Activated CD4-positive, alpha-beta T cell treated with anti-CD3 and anti-CD28 coated beads, Interleukin-2, amount 50 U/mL, for 24 hours (primary cell): ENCODE measurements at places on chromosomes 3 and 15.
A peak's percentile ranks its signal among the peaks of the same experiment; 100 is the strongest.

DNA sequence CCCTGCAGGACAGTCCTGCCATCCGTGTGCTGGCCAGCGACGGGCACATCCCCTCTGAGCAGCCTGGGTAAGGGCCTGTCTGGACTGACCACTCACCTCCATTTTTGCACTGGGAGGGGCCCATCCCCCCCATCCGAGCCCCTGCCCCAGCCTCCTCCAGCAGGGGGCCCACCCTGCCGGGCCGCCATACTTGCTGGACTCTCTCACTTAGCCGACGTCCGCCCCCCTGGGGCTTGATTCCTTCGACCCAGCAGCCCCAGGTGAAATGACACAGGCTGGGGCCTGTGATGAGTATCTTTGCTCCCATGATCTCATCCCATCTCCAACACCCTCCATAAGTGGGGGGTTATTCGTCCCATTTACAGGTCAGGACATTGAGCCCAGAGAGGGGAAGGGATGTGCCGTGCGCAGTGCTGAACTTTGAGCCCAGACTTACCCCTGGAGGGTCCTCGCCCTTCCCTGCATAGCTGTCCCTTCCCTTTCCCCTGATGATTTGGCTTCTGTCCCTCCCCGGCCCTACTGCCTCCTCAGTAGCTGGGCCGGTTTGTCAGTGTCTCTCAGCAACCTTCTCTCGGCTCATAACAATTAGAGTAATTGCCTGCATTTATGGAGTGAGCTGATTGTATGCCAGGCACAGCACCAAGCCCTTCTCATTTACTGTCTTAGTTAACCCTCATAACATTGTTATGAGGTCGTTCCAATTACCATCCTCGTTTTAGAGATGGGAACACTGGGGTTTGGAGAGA lies 4.2 kb downstream of the LMAN1L start:
- DNase-seq = no peak

GRCh38 chr3:170908235-170909116 lies at the start of gene EIF5A2:
Gene EIF5A2, minus strand, starts transcription at chr3:170908637. Its CDS starts 831 bp downstream, at chr3:170907806.
- DNase-seq = peak; percentile 92

- no peak for DNase-seq
Measured at GRCh38 chr3:117441851-117442250, 732.3 kb downstream of the TUSC7 start.

GRCh38 chr15:41558400-41559238 lies at the start of gene TYRO3:
Gene TYRO3, plus strand, starts transcription at chr15:41559212. Its CDS starts 46 bp downstream, at chr15:41559258.
- DNase-seq = peak; percentile 42

GRCh38 chr3:57079474-57079831 lies 19.0 kb downstream of the SPATA12 start:
- no peak for DNase-seq

GRCh38 chr3:5299161-5299560 lies 111.7 kb downstream of the EDEM1 start:
- DNase-seq = no peak

GRCh38 chr3:51686512-51687215 lies 15.6 kb downstream of the TEX264 start:
- DNase-seq = peak; percentile 60

DNA sequence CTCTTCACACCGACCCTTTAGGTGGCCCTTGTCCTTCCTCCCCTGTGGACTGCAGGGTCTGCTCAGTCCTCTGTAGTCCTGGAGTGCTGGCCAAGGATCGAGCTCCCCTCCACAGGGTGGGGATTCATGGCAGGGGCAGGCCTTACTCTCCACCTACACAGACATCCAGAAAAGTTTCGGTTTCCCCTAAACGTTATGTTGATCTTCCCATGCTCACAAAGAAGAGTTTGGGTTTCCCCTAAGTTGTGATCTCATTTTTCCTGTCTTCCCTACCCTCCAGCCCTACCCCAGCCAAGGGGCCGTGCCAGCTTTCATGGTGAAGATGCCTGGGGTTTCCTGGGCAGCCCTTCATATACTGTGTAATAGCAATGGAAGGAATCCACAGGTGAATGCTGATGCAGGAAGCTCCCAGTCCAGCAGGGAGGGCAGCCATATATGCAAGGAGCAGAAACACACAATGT lies 10.3 kb downstream of the STOML1 start:
- DNase-seq = no peak

DNA sequence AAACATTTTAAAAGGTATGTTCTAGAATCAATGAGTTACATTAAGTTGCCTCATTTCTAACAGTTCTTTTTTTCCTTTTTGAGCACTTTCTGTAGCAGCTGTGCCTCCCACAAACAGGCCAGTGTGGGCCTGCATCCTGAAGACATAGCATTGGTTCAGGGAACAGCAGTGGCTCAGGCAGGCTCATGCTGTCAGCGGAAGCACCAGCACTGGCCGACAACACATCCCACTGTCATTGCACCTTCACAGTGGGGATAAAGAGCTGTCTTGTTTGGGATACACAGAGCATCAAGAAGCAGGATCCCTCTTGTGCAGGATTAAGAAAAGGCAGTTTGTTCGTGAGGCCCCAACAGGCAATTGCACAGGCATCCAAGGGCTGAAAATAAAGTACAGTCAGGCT lies 123.3 kb downstream of the MOBP start:
- DNase-seq = no peak

DNA sequence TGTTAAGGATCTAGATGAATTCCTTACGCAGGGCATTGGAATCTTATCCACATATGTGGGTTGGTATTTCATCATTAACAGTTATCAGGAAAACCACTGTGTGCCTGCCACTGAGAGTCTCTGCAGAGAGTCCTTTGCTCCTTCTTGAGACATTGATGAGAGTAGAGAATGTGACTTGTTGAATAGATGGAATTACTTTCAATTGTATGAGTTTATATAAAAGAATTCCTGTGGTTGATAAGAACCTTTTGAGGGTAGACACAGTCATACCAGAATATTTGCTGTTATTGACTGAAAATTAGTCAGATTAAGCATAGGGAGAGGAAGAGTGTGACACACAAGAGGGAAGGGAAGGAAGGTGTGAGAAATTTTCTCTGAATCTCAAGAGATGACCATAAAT lies 30.8 kb downstream of the ARHGEF26 start:
- no peak for DNase-seq

GRCh38 chr3:74288761-74289160 lies 325.7 kb downstream of the CNTN3 start:
- DNase-seq = no peak

GRCh38 chr3:117036259-117036799 lies 326.8 kb downstream of the TUSC7 start:
- no peak for DNase-seq

DNA sequence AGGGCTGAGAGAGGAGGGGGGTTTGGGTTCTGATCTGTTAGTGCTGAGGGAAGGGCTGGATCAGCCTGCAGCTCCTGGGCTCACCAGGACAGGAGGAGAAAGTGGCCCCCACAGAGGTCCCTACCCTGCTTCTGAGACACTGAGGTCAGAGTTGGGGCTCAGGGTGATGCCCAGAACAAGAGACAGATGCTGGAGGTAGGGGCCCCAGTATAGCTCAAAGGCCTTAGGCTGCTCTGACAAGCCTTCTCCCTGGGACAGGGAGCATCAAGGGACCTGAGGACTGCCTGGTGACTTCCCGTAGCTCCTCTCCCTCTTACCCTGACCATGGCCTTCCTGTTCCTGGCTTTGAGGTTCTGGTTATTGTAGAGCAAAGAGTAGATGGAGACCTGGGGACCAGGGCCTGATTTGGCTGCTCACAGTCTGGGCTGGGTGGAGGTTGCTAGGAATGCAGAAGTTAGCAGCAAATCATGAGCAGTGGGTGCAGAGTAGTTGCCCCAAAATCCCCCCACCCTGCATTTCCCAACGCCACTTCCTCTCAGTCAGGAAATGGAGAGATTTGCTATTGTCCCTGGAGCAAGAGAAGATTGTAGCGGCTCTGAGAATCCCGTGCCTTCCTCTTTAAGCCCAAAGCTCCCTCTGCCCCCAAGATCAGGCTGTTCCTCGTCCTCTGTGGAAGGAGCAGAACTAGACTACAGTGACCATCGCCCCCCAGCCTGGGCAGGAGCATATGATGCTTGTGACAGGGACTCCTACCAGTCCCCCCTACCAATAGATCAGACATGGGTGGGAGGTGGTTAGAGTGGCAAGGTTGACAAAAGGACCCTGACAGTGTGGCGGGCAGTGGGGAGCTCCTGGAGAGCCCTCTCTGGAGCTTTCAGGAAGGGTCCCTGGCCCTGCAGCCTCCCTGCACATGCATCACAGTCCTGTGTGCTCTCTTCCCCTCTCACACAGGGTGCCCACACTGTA lies 47.4 kb upstream of the SEC22A start:
- DNase-seq = no peak

DNA sequence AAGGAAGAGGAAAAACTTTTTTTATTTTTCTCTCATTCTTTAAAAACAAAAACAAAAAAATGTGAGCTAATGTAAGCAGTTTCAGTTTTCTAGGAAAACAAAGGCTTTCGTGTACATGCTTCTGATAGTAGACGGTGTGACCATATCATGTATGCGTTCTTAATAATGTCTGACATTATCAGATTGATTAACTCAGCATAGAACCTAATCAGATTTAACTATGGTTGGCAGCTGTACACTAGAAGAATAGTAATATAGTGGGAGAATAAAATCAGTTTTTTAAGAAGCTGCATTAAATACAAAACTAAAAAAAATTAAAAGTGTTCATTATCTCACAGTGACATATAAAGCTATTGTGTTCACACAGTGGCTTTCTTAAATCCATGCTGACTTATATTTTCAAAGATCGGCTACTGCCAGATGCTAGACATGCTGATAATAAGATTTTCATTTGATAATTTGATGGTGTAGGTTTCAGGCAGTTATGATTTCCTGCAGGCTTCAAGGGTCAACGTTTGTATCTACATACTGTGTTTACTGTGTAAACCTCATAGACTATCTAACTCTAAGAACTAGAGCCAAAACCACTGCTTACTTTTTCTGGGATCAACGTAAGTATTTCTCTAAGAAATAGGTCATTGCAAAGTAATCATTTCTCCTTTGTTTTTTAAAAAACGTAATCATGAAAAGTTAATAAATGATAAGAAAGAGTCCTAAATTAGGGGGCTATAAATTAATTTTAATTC lies 74.0 kb downstream of the UBE2E2 start:
- no peak for DNase-seq

GRCh38 chr3:88235102-88235501 lies 85.3 kb downstream of the C3orf38 start:
- DNase-seq = no peak

- no peak for DNase-seq
Measured at GRCh38 chr15:66483131-66483566, 14.4 kb downstream of the SNAPC5 start.

DNA sequence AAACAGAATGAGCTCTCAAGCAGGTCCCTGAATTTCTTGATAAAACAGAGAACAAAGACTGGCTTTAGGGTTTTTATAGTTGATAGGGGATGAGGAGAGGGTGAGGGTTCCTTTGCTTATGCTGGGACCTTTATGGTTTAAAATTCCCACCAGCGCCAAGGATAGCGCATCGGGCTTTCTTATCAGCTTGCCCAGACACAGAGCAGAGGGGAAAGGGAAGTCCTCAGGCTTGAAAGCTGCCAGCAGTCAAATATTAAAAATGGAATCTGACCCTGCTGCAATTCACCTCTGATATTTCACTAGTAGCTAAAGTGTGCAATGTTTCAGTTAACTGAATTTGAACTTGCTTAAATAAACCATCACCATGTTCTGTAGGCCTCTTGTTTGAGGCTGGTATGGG lies 55.0 kb upstream of the EPHA3 start:
- no peak for DNase-seq

DNA sequence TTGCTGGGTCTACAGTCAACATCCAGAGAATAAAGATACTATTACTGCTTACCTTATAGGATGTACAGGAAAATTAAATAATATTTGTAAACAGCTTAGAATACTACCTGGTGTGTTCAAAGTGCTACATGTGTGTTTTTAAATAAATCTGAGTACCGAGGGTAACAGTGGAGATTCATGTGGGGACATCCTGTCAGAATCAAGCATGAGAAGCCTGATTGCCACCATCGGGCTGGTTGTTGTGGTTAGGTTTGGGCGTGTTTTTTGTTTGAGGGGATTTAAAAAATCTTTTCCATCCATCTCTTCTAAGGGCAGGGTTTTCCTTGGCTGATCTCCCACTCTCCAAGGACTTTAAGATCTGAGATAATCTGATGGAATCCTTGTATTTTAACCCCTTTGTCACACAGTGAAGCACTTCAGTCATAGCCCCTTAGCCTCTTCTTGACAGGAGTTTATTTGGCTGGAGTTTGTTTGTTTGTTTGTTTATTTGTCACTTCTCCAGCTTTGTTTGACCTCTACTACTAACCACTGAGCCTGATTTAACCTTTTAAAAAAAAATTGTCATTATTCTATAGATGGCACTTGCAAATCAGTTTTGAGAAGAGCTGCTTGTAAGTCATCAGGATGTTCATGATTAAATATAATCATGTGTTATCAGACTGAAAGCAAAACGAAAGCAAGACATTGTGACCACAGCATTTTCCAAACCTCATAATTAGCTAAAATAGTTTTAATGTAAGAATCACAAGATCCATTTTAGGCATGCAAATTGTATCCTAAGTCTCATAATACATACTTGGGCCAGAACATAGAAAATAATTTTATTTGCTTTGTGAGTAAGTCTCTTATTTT lies 72.8 kb upstream of the RARB start:
- DNase-seq = no peak

- no peak for DNase-seq
Measured at GRCh38 chr3:150545419-150546225, 674 bp downstream of the SERP1 start.

DNA sequence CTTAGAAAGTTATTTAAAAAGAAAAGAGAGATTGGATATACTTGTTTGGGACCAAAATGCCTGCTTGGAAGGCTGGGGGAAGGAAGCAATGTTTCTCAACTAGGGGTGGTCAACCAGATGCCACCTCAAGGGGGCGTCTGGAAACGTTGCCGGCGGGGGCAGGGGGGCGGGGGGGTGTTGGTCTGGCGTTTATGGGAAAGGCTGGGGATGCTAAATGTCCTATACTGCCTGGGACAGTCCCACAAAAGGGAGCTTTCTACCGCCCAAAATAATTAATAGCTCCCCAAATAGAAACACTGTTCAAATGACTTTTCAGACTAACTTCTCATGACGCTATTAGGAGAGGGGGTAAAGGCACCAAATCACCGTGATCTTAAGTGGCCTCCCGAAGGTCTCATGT lies 2.2 kb downstream of the POLG start:
- no peak for DNase-seq

- DNase-seq = peak; percentile 26
Measured at GRCh38 chr15:99925661-99926461, 192.6 kb upstream of the LYSMD4 start.

DNA sequence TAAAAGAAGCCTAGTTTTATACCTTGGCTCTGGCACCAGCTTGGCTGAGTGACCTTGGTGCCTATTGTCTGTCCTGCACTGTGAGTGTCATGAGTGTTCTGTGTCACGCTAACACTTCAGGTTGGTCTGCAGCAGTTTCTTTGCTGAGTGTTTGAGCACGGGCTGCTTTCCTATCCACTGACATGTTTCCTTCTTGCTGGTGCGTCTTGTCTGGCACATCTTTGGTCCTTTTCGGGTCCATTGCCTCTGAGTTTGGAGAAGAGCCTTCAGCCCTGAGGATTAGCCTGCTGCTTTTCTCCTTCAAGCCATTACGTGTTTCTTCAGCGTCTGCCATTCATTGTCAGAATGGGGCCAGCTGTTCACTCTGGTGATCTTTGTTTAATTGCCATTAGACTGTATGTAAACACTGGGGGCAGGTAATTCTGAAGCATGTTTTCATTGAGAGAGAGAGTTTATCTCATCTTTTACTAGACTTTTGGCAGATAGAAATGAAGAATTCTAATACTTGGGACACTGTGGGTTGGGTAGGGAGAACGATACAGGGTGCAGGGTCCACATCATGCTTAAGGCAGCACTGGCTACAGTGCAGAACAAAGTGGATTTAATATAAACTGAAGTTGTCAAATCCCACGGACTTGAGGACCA lies 55.5 kb downstream of the LRRC28 start:
- DNase-seq = no peak
